Lung microvascular endothelial cell (primary cell): ENCODE measurements at places on chromosomes 6 and 20. TPM values are rescaled to one million over a fixed set of nuclear protein-coding genes. Genes with fewer than 3 reads are reported as not detected.

DNA sequence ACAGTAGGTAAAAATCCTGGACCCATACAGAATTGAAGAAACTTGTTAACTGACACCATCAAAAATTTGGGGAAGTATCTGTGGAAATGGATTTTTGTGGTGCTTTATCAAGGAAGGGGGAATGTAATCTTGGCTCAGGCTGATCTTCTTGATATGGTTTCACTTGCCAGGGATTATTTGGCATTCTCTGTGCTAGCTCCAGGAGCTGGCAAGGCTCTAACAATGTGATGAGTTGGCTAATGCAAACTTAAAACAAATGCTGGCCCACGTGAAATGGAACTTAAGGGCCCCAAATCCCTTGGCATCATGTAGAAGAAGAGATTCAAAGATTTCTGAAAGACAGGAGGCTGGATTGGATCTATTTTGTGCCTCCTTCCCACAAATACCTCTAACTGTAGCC is 13.1 kb downstream of the KCNS1 start:
- no peak for DNase-seq

- no peak for DNase-seq
Observed at GRCh38 chr6:149965194-149966020, 1.7 kb downstream of the ULBP1 start.

- DNase-seq, result no peak
Observed at GRCh38 chr6:38172739-38173410, 353.3 kb downstream of the ZFAND3 start.

SLC16A10 gene
- 0.20 TPM in 1 of 2 replicates, not detected in the other for total RNA-seq

TAGAP gene
- total RNA-seq, result not detected in 2 replicates
